ENCODE measurements at places on chromosomes 16 and 17.

GRCh38 chr16:48687421-48688038 lies 77.5 kb upstream of the N4BP1 start:
- H3K27me3 ChIP-seq = no peaks in the 10 kb centered on the region
- H3K27ac ChIP-seq = no peak overlapping the region
- no peaks in the 10 kb centered on the region for H3K4me1 ChIP-seq
- peak; percentile 62 for DNase-seq
- no peak overlapping the region for H3K4me3 ChIP-seq

DNA sequence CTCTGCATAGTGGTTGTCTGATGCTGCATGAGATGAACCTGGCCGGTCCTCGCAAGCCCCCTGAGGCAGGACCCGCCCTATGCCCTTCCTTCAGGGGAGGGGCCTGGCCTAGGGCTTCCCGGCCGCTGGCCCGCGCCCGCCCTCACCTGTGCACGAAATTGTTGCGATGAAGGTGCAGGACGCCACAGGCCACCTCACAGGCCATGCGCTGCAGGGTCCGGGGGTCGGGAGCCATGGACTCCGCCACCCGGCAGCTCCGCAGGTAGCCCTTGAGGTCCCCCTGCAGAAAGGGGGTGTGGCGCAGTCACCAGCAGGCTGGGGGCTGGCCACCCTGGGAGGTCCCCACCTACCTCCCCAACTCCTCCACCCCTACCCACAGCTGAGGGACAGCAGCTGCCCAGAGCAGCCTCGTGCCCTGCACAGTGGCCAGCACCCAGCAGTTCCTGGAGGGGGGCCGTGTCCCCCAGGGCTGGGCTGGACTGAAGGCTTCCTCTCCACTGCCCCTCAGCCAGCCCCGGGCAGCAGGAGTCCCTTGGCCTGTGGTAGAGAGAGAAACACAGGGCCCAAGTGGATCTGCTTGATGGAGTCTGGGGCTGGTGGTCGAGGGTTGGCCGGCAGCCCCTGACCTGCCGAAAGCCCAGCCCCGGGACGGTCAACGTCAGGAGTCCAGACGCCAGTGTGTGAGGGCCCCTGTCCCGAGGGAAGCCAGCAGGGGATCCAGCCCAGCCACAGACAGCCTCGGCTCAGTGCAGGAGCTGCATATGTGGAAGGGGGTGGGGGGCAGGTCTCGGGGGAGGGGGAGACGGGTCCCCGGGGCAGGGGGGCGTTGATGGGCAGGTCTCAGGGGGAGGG lies 38.8 kb upstream of the PVALEF start:
- no peak overlapping the region for H3K4me3 ChIP-seq
- H3K27ac ChIP-seq = no peak overlapping the region
- DNase-seq = no peak

DNA sequence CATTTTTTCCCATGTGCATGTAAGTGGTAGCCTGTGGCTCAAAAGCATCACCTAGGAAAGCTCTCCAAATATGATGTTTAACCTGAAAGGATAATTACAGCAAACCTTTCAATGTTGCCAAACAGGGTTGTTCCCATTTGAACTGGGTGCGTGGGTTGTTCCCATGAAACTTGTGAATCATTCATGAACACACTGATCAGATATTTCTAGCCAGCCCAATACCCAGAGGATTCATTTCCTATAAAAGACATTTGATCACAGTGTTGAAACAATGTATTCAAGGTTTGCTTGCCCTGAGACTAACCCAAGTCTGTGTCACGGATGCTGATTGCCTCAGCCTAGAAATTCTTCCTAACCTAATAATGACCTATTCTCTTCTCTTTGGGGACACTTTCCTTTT lies 12.9 kb downstream of the KRT39 start:
- peak overlapping the region; percentile 44 for H3K27ac ChIP-seq
- no peaks in the 10 kb centered on the region for H3K27me3 ChIP-seq
- H3K4me1 ChIP-seq = peaks cover 85% of the 10 kb centered on the region
- H3K36me3 ChIP-seq = no peaks in the 10 kb centered on the region
- DNase-seq = no peak

GRCh38 chr16:87681981-87682570 lies 79.8 kb downstream of the JPH3 start:
- H3K36me3 ChIP-seq = no peaks in the 10 kb centered on the region
- H3K27me3 ChIP-seq = no peaks in the 10 kb centered on the region
- no peaks in the 10 kb centered on the region for H3K4me1 ChIP-seq
- no peak overlapping the region for H3K27ac ChIP-seq

DNA sequence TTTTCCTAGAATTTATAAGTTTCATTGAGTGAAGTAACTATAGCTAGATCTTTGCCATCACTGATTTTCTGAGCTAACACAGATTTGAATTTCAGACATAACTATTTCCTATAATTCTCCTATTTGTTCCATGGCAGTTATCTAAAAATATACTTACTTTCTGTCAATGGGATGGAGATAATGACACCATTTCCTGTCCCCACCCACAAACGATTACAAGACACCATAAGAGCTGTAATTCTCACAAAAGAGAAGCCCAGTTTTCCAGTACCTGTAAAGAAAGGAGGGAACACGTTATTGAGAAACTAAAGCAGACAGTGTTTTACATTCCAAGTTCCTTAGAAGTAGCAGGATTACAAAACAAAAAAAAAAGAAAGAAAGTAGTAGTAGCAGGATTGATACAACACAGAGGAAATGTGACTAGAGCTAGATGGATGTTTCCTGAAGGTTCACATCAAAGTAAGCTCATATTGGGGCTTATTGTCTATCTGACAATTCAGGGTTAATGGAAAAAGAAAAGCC lies 110.9 kb upstream of the TOB1 start:
- H3K27me3 ChIP-seq = no peaks in the 10 kb centered on the region
- no peak for DNase-seq
- no peak overlapping the region for H3K27ac ChIP-seq
- H3K4me3 ChIP-seq = no peak overlapping the region
